GM12892 (cell line): ENCODE measurements at places on chromosomes 1 and 21.

GRCh38 chr1:25006770-25007169 lies 76.7 kb upstream of the RUNX3 start:
- no peak for DNase-seq

- no peak for DNase-seq
These were observed 22.6 kb upstream of the TTC34 start for GRCh38 chr1:2823921-2824610.

DNA sequence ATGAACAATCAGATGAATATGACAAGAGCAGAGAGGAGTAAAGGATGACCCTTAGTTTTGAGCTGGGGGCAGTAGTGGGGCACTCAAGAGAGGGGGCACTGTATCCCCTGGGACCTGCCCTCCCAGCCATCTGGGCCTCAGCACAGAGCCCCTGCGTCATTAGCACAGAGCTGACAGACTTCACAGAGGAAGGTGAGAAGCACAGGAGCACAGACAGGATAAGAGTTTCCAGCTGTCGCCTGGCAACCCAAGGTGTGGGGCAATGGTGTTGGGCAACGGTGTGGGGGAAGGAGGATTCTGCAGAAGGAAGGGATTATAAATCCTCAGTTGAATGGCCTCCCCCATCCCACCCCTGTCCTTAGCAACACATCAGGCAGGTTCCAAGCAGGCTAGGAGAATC lies 30.2 kb downstream of the RAB3B start:
- DNase-seq = no peak

DNA sequence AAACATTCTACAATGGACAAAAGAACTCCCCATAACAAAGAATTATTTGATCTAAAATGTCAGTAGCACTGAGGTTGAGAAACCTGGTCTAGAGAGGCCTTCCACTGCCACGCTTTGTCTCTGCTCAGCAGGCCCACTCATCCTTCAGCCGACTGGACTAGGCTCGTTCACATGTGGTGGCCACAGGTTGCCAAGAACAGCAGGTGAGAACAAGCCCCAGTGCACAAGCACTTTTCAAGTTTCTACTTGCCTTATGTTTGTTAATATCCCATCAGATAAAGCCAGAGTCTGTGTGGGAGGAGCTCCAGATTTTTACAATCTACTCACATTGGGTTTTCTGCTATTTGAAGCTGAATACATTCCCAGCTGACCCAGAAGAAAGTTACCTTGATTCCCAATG lies 9.1 kb upstream of the EFHD2 start:
- no peak for DNase-seq

- no peak for DNase-seq
These were observed 130.2 kb downstream of the PRDM2 start for GRCh38 chr1:13830170-13830569.

GRCh38 chr1:6282577-6283270 lies 21.8 kb upstream of the GPR153 start:
- no peak for DNase-seq

DNA sequence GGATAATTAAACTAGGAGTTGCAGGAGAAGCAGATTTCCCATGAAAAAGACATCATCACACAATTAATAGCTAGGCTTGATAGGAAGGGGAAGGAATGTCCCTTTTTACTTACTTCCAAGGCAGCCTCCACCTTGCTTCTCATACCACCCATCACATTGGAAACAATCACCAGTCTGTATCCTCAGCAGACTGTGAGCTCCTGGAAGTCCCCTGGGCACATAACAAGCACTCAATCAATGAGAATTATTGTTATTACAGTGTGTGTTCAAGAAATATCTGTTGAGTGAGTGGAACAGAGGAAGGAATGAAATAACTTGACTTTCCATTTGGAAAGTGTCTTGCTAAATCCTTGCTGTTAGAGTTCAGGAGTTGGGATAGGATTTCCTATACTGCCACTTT lies 36.2 kb downstream of the HIVEP3 start:
- no peak for DNase-seq

GRCh38 chr1:34923490-34923889 lies 6.0 kb downstream of the DLGAP3 start:
- DNase-seq = no peak

DNA sequence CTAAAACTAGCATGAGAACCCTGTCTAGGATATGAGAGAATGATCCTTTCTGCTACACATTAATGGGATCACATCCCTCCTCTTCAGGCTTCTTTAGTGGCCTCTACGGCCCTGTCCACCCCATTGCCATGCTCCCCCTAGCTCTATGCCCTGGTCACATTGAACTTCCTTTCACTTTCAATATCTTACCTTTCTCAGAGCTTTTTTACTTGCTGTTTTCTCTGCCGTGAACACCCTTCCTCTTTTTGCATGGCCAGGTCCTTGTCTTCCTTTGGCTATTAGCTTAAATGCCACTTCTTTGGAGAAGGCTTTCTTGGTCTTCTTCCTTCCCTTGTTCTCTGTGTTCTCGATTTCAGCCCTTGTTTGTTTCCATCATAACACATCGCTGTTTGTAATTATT lies 97.4 kb downstream of the GIPC2 start:
- DNase-seq = no peak

DNA sequence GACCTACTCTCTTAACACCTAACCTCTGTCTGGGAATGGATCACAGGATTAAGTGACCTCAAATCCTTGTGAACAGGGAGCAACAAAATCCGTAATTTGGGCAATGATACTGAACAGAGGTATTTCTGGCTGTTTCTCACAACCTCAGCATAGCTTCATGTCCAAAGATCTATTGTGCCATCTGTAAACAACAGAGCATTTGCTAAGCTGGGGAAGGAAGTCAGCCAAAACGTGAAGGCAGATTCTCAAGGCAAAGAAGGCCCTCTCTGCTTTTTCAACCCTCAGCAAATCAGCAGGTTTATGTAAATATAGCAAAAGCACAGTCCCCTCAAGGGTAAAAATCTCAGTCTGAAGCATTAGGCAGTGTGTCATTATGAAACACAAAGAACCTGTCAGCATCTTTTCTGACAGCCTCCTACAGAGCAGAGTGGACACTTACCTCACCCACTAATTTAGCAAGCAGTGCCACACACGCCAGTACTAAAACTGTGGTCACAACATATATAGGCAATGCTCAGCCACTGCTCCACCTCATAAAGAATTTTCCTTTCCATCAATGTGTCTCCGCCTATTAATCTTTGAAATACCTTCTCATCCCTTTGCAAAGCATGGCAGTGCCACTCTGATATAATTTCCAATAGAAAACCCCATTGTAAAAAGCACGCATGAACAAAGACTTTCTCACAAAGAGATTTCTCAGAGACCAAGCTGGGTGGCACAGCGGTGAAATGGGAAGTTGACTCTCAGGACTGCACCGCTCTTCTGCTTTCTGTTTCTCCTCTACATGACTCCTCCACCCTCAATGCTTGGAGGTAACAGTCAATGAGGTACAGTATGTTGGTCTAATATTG lies 188.0 kb downstream of the RERE start:
- DNase-seq = peak; percentile 17

DNA sequence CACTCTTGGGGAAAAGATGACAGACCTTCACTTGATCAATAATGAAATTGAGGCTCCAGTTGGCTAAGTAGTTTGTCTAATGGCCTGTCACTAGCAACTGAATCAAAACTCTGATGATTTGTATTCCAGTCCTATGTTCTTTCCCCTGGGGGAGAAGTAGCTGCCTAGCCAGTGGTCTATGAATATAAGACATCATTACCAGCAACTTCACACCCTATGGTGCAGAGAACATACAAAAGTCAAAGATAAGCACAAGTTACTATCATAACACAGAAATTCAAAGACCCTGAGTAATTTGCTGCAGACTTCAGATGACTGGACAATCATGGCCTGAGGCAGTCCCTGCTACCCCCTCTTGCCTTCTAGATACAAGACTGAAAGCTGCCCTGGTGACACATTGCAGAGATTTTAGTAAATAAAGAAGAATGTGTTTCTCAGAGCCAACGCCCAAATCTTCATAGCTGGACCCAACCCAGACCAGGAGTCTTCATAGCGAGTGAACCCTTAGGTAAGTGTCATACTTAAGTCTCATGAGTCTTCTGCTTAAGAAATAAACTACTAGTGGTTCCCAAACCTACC lies 993 bp downstream of the PDZK1 start:
- DNase-seq = no peak

DNA sequence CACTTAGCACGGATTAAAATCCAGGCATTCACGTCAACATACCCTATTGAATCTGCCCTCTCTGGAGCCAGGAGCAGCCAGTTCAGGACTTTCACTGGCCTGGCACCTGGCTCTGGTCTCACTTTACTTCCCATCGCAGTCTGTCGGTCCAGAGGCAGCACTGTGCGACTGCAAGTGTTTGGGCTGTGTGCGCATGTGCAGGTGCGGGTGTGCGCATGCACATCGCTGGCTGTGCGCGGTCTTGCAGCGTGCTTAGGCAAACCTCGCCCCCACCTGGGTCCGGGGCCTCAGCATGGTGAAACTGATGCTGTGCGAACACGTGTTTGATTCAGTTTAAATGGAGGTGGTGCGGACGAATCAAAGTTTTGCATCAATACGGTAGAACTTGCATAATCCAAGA lies 38.0 kb downstream of the ATF3 start:
- no peak for DNase-seq

DNA sequence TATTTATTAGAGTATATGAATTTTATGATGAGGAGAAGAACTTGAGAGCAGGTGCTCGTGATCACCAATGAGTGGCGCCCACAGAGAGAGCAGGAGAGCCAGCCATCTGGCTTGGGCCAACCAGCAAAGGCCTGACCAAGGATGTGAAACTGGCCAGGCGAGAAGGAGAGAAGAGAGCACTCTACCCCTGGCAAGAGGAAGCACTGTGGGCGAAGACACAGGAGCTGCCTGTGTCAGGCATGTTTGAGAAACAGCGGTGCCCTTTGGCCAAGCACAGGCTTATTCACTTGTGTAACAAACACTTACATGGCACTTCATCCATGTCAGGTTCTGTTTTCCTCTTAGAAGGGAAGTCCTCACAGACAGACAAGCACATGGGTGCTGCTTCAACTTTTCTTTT lies 4.2 kb upstream of the SIPA1L2 start:
- no peak for DNase-seq

GRCh38 chr1:153483776-153484175 lies 23.3 kb upstream of the S100A7 start:
- no peak for DNase-seq

DNA sequence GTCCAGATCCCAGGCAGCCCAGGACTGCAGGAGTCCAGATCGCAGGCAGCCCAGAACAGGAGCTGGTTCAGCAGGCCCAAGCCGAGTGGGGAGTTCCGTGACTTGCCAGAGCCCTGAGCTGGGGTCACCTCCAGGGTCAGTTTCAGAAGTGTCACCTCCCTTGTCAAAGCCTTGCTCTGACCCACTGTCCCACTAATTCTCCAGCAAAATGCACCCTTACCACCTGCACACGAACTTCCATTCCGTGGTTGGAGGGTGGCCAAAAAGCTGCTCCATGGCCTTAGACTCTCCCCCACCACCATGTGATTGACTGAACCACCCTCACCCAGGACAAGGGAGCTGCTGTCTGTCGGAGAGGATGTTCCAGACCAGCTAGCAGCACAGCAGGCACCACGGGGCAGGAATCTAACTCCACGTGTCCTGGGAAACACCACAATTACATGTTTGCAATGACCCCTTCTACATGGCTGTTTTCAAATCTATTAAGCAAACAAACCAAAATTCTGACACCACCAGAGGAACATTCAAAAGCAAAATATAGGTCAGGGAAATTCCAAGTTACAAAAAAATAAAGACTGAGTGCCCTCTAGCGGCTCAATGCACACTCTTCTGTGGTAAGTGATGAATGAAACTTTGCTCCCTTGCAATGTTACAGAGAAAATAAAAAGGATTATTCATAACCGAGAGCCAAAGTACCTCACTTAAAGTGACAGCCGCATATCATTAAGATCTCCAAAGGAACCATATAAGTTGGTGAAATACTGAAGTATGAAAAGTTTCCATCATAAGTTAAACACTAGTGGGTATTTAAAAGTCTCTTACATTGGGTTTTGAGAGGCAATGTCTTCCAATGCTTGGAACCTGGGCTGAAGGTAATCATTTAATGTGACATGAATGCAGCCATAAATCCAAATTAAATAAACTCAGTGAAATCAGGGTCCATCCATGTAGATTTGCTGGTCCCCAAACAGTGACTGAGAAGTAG lies 76.3 kb downstream of the NPHP4 start:
- DNase-seq = no peak

DNA sequence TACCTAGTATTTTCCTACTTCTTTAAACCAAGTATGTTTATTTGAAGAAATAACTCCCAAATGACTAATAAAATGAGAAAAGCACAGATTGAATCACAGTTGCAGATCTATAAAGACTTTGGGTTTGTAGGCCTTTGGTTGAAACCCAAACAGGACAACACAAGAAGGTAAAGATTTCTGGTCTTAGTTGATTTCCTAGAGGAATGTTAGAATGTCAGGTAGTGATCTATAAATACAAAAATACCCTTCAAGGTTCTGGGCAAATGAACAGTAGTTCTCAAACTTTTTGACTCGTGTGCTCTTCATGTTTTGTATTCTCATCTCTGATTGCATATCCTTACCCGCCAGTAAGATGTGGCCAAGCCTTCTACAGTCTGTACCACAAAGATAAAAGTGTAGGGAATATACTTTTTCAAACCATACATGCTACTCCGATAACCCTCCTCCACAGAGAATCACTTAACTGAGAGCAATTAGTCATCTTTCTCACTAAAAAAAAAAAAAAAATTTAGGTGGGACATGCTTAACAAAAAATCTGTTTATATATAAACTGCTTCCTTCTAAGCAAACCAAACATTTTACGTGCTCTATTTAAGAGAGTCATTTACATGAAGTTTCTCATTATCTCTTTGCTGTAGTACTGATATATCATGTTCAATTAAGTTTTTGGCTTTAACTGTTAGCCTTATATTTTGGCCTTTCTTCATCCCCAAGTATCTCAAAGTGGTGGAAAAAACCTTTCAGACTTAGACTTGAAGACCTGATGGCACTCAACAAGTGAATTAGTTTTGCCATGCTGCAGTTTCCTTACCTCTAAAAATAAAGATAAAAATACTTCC lies 36.0 kb downstream of the CNIH4 start:
- DNase-seq = no peak

- DNase-seq = no peak
These were observed 17.1 kb upstream of the EPHA2 start for GRCh38 chr1:16172964-16173446.

DNA sequence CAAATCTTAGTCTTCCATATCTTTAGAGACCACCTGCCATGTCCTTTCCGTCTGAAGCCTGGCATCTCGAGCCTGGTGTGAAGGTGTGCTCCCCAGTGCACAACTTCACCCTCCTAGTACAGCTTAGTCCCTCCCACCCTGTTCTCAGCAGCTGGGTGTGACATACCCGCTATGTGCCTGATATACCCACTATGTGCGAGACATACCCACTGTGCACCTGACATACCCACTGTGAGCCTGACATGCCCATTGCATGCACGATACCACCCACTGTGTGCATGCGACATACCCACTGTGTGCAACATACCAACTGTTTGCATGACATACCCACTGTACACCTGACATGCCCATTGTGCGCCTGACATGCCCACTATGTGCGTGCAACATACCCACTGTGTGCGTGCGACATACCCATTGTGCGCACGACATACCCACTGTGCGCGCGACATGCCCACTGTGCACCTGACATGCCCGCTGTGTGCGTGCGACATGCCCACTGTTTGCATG lies 3.0 kb upstream of the RRP1 start:
- DNase-seq = no peak
